ENCODE measurements at places on chromosomes 5 and 9.

DNA sequence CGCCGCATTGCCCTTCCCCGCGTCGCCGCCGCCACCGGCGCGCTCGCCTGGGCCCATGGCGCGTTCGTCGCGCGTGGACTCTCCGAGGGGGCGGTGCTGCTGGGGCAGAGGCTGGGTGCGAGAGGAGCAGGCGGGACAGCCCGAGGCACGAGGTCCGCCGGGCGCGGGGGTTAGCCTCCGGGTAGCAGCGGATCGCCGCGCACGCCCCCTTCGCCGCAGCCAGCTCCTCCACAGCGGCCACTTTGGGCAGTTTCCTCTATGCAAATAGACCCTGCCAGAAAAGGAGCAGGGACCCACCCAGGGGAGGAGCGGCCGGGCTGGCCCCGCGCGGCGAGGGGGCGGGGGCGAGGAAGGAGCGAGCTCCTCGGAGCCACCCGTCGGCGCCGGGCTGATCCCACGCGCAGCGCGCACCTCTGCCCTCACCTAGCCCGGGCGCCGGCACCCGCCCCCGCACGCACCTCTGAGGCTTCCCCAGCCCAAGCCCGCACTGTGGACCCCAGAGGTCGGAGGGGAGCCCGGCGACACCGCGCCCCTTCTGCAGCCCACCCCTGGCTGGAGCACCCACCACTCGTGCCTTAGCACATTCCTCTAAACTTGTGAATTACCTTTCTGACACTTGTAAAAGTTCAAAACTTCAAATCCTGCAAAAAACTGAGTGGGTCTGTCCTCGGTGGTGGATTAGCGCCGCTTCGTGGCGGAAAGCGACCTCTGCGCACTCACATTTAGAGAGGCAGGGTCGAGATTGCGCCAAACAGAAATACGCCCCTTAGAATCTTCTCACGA is at the start of gene COL23A1:
Gene COL23A1, minus strand, starts transcription at position 253 of the 783 bp plus-strand sequence.
- peak; percentile 21 for DNase-seq

DNA sequence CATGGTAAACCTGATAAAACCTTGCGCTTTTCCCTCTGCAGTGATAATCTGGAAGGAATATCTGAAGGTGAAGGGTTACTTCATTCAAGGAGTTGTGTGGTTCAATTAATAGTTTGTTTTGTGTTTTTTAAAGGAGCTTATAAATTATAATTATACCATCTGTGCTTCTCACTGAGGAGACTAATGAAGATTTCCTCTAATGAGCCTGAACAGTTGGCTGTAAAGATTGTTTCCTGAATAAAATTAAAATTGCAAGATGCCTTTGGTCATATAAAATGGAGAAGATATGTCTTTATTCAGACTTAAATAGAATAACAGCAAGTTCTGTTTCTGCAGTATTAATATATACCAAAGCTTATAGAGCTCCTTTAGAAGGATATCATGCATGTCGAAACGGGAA is 59.9 kb downstream of the GAPVD1 start:
- DNase-seq, result no peak

- DNase-seq, result no peak
Observed at GRCh38 chr5:14483504-14484157, 98.0 kb upstream of the OTULINL start.

GRCh38 chr5:139856714-139857113 is 61.1 kb downstream of the PSD2 start:
- DNase-seq, result no peak

Measured in stimulated activated CD4-positive, alpha-beta T cell treated with anti-CD3 and anti-CD28 coated beads, Interleukin-15, amount 100 ng/mL, for 1 hour (primary cell).